LHCN-M2 (cell line): ENCODE measurements at places on chromosomes 16 and 17. TPM values are rescaled to one million over a fixed set of nuclear protein-coding genes. Genes with fewer than 3 reads are reported as not detected.

DNA sequence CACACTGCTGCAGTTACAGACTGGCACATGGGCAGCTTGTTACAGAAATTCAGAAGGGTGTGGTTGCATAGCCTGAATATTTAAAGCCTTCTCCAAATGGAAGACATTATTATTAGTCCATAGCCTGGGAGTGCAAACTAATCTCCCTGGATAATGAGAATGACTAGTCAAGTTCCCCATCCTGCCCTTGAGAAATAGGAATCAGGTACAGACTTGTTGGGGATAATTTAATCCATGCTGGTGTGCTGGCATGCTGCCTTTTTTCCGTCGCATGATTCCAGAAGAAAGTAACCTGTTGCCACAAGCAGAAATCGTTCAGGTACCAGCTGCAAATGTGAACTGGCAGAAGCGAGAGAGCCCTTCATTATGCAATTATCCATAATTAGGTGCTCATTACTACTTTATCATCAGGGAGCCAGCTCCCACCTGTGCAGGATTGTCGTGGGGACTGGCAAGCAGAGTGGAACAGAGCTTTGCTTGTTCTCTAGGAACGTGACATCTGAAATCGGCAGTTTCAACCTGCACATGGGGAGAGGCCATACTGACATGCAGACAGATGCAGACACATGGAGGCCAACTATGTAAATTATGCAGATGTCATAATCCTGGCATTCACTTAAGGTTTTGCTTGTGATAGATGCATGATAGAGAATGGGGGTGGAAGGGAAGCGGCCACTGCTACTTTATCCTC is 419.4 kb downstream of the PMP22 start:
- DNase-seq = no peak

DNA sequence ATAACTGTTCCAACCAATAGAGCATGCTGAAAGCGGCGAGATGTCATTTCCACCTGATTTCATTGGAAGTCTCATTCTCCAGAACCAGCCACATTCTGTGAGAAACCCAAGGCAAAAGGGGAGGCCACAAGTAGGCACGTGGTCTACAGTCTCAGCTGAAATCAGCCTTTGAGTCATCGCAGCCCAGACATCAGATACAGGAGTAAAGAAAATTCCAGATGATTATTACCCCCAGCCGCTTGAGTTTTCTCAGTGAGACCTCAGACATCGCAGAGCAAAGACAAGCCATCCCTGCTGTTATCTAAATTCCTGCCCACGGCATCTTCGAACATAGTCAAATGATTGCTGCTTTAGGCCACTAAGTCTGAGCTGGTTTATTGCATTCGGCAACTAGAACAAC is 23.1 kb downstream of the STAT3 start:
- peak; percentile 55 for DNase-seq

DNA sequence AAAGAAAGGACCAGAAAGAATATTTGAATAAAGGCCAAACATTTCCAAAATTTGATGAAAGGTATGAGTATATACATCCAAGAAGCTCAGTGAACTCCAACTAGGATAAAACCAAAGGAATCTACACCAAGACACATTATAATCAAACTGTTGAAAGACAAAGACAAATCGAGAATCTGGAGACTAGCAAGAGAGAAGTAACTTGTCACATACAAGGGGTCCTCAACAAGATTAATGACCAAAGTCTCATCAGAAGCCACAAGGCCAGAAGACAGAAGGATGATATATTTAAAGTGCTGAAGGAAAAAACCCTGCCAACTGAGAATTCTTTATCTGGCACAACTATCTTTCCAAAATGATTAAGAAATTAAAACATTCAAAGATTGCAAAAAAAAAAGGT is 9.3 kb upstream of the IL21R start:
- DNase-seq = no peak

Gene KRT31
- total RNA-seq = not detected in 2 replicates

DNA sequence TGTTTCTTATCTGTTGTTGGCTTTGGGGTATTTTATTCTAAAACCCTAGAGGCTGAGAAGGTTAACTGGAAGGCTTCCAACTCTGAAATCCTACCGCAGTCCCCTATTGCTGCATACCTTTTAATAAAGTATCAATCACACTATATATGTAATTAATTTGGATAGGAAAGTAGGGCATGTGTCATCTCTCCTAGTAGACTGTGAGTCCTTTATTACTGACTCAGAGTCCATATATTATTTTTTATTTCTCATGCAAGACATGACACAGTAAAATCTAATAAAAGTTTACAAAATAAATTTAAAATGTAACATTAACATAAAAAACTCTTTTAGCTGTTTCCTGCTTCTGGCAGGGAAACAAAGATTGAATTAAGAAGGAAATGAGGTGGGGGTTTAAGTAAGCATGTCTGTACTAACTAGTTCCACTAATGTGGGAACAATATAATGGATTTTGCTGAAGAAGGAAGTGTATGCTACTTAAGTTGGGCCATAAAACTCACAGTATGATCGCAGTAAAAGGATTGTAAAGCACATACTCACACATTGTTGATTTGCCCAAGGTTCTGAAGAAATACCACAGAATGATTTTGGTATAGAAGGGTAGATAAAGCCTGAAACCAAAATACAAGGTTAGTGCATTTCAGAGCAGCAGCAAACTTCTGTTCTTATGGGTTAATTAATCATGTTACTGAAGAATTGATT is 97.6 kb upstream of the HLF start:
- no peak for DNase-seq

GRCh38 chr17:5711344-5711743 is 127.0 kb upstream of the NLRP1 start:
- DNase-seq = no peak

Gene SEPTIN1
- total RNA-seq = 0.17 TPM in 1 of 2 replicates, not detected in the other

Gene TMEM235
- total RNA-seq = not detected in 2 replicates

Gene HAP1
- total RNA-seq = under 0.01 TPM in 1 of 2 replicates, not detected in the other

DNA sequence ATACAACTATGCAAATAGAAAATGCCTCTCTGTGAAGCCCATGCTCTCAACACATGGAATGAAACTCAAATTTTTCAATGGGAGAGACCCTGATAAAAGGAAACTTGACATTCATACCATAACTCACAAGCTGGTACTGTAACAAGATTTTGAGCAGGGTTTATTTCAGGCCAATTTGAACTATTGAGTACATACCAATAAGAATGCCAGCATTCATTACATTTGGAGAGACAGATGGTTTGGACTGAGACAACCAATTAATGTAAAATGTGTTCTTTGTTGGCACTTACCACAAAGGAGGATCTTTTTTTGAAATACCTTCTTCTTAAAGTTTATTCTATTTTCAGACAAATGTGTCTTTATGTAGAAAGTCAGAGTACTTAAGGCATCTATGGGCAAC is 1357.0 kb upstream of the GOT2 start:
- no peak for DNase-seq

GRCh38 chr16:84085773-84086172 is 31.0 kb downstream of the MBTPS1 start:
- no peak for DNase-seq

Gene IL17C
- not detected in 2 replicates for total RNA-seq

Gene TMEM88
- 1.1 TPM in 1 of 2 replicates, not detected in the other for total RNA-seq

Gene SLC5A10
- not detected in 2 replicates for total RNA-seq

DNA sequence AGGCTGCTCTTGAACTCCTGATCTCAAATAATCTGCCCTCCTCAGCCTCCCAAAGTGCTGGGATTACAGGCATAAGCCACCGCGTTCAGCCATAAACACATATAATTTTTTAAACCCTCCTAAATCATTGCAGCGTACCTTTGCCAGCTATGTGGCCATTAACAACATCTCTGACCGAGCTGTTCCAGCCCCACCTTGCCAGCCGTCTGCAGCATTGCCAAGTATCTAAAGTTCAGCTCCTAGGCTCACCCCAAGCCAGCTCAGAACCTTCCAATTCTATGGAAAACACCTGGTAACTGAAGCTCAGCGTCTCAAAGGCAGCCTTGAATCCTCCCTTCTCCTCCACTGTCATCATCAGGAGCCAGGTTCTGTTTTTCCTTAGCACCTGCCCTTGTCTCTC is 5.1 kb upstream of the MEIOB start:
- DNase-seq = no peak

Gene CACNG3
- not detected in 2 replicates for total RNA-seq

DNA sequence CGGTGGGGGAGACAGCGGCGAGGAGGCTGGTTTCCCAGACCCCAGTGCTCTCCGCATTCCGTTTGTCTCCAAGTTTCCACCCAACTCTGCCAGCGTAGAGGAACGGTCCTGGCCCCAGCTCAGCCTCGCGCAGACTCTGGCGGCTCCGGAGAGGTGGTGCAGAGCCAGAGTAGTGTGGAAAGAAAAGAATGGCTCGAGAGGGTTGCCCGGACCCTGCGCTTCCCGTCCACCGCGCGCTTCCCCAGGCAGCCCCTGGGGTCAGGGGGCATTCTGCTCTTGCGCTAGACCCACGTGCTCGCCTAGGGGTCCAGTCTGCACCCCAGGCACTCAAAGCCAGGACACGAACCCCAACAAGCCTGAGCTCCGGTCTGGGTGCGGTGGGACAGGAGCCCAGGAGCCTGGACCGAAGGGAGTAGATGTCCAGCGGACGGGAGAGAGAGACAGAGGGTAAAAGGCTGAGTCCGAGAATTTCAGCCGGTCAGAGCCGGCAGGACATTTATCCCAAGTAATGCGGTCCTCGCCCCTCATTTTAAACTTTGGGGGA is 3.8 kb downstream of the PMP22 start:
- peak; percentile 62 for DNase-seq

Gene ALOX12B
- 0.06 TPM in 1 of 2 replicates, not detected in the other for total RNA-seq

GRCh38 chr17:8138374-8138671 is 13.9 kb downstream of the PER1 start:
- DNase-seq = no peak

GRCh38 chr16:66093191-66093590 is 273.3 kb upstream of the CDH5 start:
- no peak for DNase-seq

Gene ACSM2A
- not detected in 2 replicates for total RNA-seq

Gene FSCN2
- total RNA-seq = 0.26 and 0.29 TPM in 2 replicates

DNA sequence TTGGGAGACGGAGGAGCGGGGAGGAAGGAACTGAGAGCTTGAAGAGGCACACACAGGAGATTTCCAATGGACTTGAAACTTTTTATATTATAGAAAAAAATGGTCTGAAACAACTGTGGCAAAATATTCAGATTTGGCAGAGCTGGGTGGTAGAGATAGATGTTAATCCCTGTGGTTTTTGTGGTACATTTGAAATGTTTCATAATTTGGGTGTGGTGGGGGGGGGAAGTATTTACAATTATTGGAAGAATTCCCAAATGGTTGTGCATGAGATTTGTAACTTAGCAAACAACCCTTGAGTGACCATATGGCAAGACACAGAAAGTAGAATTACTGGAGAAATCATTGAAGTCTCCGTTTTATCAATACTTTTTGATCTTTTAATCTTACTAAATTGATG is 588.8 kb upstream of the PSMD7 start:
- DNase-seq = no peak

- no peak for DNase-seq
These were observed 7.0 kb downstream of the HEATR3 start for GRCh38 chr16:50072730-50073129.

- no peak for DNase-seq
These were observed 2.1 kb downstream of the GSE1 start for GRCh38 chr16:85615014-85615851.

Gene COX6A2
- total RNA-seq = not detected in 2 replicates

DNA sequence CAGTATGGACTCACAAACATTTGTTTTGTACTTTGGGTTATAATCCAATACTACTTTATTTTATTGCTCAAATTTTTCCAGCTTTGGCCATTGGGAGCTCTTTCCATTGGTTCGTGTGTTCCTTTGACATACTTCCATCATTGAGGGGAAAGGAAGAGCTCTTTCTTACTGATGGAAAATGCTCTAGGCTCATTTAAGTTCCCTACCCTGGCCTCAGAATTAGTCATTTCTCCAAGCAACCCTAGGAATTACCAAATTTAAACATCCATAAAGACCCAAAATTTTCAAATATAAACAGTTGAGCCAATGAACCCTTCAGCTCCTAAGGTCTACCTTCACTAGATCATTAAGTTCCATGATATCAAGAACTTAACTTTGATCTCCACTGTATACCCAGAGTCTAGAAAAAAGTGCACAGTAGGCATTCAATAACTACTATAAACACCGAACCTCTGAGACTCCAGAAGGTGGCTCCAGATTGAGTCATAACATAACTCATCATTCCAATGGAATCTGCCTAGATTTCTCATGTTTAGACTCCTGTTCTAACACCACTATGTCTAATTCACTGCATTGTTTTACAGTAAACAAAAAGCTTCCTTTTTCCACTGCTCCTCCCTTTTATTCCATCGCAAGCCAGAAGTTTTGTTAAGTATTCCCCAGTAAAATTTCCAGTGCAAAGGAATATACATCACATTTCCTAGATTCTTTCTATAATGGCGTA is 39.0 kb downstream of the SMURF2 start:
- DNase-seq = peak; percentile 86

Gene TBC1D3H
- not detected in 2 replicates for total RNA-seq

- no peak for DNase-seq
These were observed 63.9 kb downstream of the RTN4RL1 start for GRCh38 chr17:1961189-1961588.

Gene HOXB7
- total RNA-seq = 26.9 and 37.3 TPM in 2 replicates

- DNase-seq = peak; percentile 45
These were observed 185.4 kb downstream of the ABCC12 start for GRCh38 chr16:47970291-47970931.

- DNase-seq = peak; percentile 49
These were observed 19.5 kb downstream of the MINK1 start for GRCh38 chr17:4852567-4853207.

DNA sequence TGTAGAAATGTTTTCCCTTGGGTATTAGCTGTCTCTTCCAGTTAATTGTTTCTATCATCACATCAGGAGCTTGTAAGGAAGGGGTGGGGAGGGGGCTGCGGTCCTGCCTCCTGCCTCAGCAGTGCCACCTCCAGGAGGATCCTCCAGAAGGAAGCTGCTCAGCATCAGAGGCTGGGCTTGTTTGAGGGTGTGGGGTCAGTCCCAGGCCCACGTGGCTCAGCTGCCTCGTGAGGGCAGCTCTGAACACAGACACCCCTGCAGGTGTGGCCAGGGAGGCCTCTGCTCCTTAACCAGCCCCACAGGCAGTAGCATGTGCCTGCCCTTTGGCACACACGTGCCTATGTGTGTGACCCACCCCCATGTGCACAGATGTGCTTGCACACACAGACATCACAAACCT is 46.3 kb downstream of the MRM1 start:
- DNase-seq = no peak

- DNase-seq = no peak
These were observed 21.7 kb downstream of the TTYH2 start for GRCh38 chr17:74235040-74235581.

DNA sequence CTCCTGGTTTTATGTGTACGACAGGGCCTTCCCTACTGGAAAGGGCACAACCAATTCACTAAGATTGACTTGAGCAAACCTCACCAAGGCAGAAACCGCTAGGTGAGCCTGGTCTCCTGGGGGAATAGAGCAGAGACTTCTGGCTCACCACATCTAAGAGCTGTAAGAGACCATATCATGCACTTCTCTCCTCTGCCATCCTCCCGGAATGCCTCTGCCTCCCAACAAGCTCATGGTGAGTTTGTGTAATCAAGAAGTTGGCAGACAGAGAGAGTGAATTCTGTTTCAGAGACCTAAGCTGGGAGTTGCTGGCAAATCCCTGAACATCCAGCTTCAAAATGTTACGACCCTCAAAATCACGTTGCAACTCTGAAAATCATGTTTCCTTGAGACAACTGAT is 154.8 kb downstream of the SLC39A11 start:
- DNase-seq = no peak

GRCh38 chr17:52134641-52135040 is 23.9 kb downstream of the CA10 start:
- DNase-seq = peak; percentile 3

GRCh38 chr17:10156599-10156947 is 41.8 kb downstream of the GAS7 start:
- DNase-seq = no peak

Gene HGS
- total RNA-seq = 157 and 200 TPM in 2 replicates
